AG09309 (cell line): ENCODE measurements at places on chromosomes 12 and 14.

GRCh38 chr14:90058876-90059458 is 2.8 kb upstream of the KCNK13 start:
- no peak for DNase-seq

- DNase-seq: peak; percentile 38
These were observed 49.4 kb downstream of the GPATCH2L start for GRCh38 chr14:76201162-76201561.

DNA sequence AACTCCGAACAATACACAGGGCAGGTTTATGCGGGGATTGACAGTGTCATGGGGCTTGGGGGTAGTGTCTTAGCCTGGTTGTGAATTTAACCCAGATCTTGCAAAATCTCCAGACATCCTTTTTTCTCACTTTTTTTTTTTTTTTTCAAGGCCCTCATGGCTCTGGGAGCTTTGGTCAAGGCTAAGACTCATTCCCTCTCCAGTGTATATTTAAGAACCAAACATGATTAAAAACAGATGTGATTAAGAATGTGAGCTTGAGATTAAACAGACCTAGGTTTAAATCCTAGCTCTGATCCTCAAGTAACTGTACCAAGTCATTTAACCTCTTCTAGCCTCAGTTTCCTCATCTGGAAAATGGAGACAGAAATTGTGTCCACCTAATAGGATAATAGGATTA is 151.7 kb upstream of the FUT8 start:
- no peak for DNase-seq

GRCh38 chr12:112496496-112496895 is 77.7 kb downstream of the PTPN11 start:
- DNase-seq: no peak

- no peak for DNase-seq
These were observed 31.4 kb upstream of the SLC35F4 start for GRCh38 chr14:57897144-57897748.

DNA sequence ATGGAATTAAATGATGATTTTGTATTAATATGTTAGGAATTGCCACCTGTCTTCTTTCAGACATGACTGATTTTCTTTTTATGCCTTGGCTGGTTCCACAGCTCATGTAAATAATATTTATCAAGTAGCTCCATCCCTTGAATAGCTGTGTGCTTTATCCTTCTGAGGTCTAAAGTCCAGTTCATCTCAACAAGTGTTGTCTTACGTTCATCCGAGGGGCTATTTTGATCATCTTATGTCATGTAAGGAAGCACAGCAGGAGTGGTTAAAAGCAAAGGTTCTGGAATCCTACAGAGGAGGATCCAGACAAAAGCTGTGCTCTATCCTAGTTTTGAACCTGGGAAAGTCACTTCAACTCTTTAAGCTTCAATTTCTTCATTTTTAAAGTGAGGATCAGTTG is 123.7 kb upstream of the ATP2B1 start:
- DNase-seq: no peak

GRCh38 chr14:99270458-99271220 is 1.4 kb downstream of the BCL11B start:
- DNase-seq: no peak

DNA sequence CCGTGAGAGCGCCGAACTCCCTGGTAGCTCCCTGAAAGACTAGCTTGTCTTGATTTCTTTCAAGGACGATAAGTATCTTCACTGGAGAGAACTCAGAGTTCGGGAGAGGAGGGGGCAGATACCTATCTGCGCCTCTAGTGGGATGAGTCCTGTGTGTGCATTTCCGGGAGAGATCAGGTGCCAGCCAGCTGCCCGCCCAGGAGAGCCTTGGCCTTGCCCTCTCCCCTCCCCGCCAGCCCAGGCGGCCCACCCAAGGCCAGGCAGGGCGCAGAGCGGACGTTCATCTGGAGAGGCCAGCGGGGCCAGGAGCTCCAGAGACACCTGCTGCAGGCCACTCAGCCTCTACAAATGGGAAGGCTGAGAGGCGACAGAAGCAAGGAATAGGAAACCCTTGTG is 1.0 kb downstream of the CD9 start:
- DNase-seq: no peak

- peak; percentile 27 for DNase-seq
These were observed 63.8 kb downstream of the CDC42BPB start for GRCh38 chr14:102993523-102993922.

DNA sequence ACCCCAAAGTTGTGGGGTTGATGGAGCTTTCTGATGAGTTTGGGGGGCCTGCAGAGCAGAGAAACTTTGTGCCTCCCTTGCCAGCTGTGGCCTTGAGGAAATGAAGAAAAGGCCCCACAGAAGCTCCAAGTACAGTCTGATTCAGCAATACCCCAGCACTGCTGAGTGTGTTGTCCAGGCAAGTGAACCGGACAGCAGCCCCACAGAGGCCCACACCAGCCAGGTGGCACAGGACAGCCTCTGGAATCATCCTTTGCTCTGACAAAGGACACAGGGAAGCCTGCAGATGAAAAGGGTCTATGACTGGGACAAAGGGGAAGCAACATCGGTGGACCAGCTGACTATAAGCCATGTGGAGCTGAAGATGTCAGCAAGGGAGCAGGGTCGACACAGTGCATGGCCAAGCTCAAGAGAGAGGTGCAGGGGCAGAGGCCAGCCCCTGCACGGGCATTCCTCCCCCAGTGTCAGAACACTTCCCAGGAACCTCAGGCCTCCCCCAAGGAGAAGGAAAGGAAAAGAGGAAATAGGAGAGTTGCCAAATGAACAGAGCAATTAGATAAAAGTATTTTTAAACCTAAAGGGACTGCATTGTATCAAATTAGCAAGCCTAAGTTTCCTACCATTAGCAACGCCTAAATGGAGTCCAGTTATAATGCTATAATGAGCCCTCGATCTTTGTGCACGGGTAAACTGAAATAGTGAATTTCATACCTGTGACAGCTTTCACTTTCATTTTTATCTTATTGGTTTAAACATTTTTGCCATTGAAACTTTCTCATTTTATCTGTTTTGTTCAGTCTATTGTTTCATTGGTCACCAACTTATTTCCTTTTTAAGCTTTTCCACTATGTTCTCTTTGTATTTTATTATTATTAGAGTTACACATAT is 46.3 kb upstream of the PTGDR start:
- no peak for DNase-seq

- peak; percentile 61 for DNase-seq
These were observed 26.4 kb downstream of the DEGS2 start for GRCh38 chr14:100132903-100133510.

- peak; percentile 84 for DNase-seq
These were observed 73.7 kb downstream of the ANKS1B start for GRCh38 chr12:99911081-99911480.

DNA sequence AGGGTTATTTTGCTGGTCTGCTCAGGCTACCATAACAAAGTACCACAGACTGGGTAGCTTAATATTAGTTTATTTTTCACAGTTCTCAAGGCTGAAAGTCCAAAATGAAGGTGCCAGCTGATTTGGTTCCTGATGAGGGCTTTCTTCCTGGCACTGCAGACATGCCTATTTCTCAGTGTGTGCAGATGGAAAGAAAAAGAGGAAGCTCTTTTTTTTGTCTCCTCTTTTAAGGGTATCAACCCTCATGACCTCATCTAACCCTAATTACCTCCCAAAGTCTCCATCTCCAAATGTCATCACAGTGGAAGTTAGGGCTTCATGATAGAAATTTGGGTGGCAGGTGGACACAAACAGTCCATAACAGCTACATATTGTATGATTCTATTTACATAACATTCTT is 25.0 kb upstream of the POLR3B start:
- no peak for DNase-seq
